ENCODE measurements at places on chromosomes 2 and 18.
A peak's percentile ranks its signal among the peaks of the same experiment; 100 is the strongest.

DNA sequence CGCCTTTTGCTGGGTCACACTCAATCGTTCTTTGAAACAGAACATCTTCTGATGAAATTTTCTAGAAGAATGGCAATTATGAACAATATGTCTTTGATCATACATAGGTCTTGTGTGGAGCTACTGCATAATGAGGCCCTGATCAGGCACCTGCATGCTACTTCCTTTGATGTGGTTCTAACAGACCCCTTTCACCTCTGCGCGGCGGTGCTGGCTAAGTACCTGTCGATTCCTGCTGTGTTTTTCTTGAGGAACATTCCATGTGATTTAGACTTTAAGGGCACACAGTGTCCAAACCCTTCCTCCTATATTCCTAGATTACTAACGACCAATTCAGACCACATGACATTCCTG, 532 bp downstream of the UGT1A5 start:
- DNase-seq: no peak

DNA sequence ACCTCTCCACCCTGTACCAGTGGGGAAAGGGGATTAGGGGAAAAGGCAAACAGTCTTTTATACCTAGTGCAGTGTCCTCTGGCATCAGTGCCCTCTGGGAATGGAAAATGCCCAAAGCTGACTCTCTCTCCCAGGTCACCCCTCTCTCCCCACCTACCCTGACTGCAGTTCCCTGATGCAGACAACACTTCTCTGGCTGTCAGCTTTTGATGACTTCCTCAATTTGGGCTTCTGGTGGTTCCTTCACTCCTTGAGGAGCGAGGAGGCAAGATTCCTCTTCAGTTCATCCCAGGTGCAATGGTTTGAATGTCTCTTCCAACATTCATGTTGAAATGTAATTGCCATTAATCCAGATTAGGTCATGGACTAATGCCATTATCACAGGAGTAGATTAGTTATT, 19.7 kb upstream of the PPM1B start:
- DNase-seq: no peak

DNA sequence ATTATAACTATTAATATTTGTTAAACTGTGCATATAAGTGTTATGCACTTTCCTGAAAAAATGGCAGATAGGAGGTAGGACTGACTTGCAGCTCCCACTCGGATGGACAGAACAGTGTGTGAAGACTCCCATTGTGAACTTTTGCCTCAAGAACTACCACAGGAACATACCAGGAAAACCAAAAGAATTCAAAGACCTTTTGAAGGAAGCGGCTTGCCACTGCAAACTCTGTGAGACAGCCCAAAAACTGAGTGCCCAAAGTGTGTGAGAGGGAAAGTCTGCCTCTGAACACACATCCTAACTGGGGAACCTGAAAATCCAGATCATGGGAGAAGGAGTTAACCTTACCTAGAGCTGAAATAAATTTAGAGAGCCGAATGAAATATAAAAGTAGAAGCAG, 171.0 kb downstream of the ZBTB7C start:
- no peak for DNase-seq

- DNase-seq: no peak
Measured at GRCh38 chr18:45370255-45371010, 244.8 kb upstream of the SLC14A2 start.

GRCh38 chr2:96486696-96487095, 18.5 kb downstream of the NEURL3 start:
- DNase-seq: no peak

- peak; percentile 16 for DNase-seq
Measured at GRCh38 chr18:45997700-45998151, 30.6 kb upstream of the EPG5 start.

DNA sequence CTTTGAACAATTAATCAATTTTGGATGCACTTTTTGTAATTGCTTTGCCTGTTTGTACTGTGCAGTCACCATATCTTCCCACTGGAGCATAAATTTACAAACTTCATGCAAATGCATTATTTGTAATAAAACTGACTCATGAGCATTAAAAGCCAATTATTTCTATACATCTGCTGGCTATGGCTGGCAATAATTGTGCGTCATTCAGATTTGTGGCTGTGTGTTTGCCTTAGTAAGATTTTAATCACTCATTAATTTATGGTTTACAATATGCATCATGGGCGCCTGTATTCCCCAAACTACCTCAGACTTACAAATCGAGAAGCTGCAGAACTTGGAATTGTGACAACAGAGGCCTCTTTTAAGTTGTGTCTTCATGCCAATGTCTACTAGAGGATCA, 132.4 kb upstream of the TRIB2 start:
- no peak for DNase-seq

DNA sequence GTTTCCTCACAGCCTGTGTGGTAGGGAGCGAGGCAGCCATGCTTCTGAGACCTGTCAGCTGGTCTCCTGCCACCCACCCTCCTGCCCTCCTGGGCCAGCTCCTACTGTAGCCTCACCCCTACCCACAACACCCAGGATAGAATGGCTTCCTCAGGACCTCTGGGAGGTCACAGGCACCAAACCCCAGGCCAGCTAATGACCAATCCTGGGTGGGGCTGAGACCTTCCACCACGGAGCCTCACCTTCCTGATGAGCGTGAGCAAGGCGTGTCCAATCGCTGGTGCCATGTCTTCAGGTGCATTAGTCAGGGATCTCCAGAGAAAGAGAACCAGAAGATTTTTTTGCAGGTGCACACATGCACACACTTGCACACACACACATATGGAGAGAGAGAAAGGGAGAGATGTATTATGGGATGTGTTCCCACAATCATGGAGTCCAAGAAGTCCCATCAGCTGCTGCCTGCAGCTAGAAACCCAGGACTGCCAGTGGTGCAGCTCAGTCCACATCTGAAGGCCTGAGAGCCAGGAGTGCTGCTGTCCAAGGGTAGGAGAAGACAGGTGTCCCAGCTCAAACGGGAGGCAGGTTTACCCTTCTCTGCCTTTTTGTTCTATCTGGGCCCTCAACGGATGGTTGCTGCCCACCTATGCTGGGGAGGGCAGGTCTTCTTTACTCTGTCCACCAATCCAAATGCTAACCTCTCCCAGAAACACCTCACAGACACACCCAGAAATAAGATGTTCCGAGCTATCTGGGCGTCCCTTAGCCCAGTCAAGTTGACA, 70.4 kb upstream of the HDAC4 start:
- no peak for DNase-seq

- no peak for DNase-seq
Measured at GRCh38 chr2:178628605-178629004, 148.3 kb downstream of the PLEKHA3 start.

GRCh38 chr2:43191947-43192516, 34.4 kb downstream of the ZFP36L2 start:
- no peak for DNase-seq

GRCh38 chr2:26590980-26591618, 50.1 kb downstream of the CIB4 start:
- DNase-seq: no peak

GRCh38 chr2:5713101-5713500, 20.9 kb downstream of the SOX11 start:
- no peak for DNase-seq

DNA sequence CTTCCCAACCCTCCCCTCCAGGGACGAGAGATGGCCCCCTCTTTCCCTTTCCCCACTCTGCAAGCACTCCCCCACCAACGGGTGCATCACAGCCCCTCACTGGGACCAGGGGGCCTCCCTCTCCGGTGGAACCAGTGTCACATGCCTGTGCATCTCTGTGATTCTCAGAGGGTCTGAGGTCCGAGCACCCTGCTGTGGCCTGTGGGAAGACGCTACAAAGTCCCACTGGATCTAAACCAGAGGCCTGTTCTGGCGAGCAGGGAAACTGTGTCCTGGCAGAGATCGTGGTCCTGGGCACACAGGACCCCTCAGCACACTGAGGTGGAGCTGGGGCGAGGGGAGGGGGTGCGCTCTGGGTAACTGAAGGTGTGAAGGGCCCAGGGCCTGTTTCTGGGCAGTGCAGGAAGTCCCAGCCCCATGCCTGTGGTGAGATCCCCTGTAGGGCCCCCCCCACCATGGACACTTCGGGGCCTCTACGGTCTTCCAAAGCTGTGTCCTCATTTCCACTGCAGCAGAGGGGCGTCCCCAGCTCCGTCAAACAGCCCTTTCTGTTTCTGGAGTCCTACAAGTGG, 8.0 kb downstream of the SNORC start:
- DNase-seq: no peak

GRCh38 chr2:173193925-173194324, 118.3 kb downstream of the MAP3K20 start:
- DNase-seq: no peak

- no peak for DNase-seq
Measured at GRCh38 chr2:48529194-48529593, 760 bp upstream of the STON1 start.

DNA sequence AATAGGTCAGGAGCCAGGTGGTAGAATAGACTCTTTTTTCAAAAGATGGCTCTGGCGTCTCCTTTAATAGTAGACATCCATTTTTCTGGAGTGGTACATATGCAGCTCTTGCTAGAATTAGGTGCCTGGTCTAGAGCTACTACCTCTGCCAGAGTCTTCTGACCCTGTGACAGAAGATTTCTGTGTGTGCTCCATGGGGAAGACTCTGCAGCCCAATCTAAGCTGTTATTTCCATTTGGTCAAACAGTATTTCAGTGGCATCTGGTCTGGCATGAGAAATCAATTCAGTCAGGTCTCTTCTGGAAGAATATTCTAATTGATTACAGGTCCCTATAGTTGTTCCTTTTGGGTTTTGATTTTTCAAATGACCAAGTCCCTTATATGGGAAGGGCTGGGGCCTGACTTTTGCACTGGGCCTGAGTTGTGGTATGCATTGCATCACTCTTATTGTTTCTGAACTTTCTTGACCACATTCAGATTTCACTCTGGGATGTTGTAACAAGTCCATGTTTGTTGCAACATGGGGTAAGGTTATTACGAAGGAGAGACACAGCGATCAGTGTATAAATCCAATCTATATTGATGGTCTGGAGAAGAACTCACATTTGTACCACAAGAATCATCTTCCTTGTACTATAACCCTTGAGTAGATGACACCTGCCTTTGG, 12.1 kb downstream of the MXD1 start:
- DNase-seq: no peak

DNA sequence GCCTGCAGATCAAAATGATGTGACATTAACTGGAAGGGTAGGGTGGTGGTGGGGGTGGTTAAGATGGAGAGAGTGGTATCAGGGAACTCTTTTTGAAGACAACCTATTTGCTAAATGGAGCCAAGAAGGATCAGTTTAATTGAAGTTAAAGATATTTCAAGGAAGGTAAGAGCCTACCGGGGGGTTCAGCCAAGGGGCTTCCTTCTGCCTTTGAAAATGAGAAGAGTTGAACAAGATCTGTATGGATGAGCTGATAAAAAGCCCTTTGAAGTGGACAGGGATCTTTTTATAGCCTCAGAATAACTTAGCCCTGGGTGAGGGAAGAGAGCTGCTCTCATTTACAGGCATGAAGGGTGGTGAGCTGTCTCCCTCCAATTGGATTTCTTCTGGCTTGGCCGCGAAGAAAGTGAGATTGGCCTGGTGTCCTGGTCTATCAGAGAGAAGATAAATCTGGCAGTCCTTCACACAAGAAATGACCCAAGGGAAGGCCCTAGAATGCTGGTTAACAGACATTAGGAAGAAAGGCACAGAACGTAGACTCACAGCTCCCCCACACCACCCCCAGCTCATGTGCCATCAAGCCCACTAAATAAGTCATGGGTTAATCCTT, 439.8 kb downstream of the TNS1 start:
- no peak for DNase-seq

GRCh38 chr2:173196080-173196479, 120.4 kb downstream of the MAP3K20 start:
- no peak for DNase-seq

- no peak for DNase-seq
Measured at GRCh38 chr2:145777297-145777696, 1257.4 kb upstream of the ZEB2 start.

GRCh38 chr2:103161456-103162289, 399.8 kb downstream of the TMEM182 start:
- no peak for DNase-seq

DNA sequence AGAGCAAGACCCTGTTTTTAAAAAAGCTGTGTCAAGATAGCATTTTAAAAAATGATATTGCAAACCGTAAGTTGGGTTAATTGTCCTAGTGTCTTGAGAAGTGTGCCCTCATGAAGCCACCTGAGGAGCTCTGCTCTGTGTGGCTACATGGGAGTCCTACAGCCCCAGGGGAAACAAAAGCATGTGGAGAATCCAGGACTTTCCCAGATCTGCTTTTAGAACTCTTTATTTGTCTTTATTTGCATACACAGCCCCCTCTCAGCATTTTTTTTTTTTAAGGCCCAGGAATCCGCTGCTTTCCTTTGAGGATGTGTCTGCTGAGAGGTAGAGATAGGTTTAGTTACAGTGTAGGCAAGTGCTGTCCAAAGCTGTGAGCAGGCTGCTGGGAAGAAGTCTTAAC, 219.2 kb downstream of the FHOD3 start:
- no peak for DNase-seq

DNA sequence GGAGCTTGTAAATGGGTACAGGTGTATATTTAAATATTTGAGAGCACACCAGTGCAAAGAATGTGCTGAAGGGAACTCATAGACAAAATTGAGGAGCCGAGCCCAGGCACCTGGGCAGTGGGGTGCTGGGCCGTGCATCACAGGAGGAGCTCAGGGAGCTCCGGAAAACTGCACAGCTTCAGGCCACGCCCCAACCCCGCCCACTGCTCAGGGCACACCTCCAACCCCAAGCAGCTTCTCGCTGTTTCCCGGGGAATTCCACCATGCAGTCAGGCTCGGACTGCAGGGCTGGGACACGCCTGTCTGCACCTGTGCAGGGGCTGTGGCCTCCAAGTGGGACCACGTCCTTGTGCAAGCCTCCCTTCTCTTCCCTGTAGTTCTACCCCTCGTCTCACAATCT, 243.0 kb downstream of the HDAC4 start:
- DNase-seq: no peak

- DNase-seq: peak; percentile 54
Measured at GRCh38 chr2:64522843-64523428, 1.2 kb upstream of the AFTPH start.

GRCh38 chr18:51955136-51955535, 384.9 kb upstream of the DCC start:
- DNase-seq: no peak

- DNase-seq: no peak
Measured at GRCh38 chr2:42767080-42767898, 3.4 kb upstream of the OXER1 start.

- no peak for DNase-seq
Measured at GRCh38 chr2:19829672-19830071, 72.1 kb downstream of the TTC32 start.

DNA sequence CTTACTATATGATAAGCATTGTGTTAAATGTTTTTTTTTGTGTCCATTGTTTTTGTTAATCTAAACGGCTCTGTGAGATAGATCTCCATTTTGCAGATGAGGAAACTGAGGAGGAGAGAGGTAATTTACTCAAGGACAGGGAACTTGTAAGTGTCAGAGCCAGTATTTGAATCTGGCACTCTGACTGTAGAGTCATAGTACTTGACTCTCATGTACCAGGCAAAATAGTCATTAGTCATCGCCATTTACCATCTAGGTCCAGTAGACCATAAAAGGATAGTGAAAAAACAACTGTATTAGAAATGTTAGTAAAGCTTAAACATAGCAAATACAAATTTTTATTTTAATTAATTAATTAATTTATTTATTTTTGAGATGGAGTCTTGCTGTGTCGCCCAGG, 4.8 kb downstream of the PSMD14 start:
- no peak for DNase-seq

- DNase-seq: no peak
Measured at GRCh38 chr2:108585436-108585835, 51.2 kb downstream of the LIMS1 start.
